ENCODE measurements at places on chromosomes 3 and 15.

GRCh38 chr15:32651229-32651837, 9.8 kb downstream of the SCG5 start:
- DNase-seq, result peak; percentile 78

GRCh38 chr3:32256206-32256605, 17.7 kb downstream of the CMTM8 start:
- no peak for DNase-seq

- DNase-seq, result no peak
Observed at GRCh38 chr15:44620081-44620480, 43.4 kb downstream of the SPG11 start.

DNA sequence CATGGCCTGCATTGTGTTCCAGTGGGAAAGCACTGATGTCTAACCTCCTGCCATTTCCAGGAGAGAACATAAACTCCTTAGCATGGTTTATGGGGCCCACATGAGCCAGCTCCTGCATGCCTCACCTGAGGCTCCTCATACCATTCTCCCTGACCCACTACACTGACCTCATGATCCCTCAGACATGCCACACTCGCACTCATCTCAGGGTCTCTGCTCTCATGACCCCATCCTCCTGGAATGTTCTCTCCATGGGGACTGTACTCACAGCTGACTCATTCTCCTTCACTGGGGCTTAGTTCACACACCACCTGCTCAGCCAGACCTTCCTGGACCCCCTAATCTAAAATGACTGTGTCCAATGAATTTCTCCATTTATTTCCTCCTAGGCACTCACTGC, 4.0 kb upstream of the LMCD1 start:
- DNase-seq, result no peak

GRCh38 chr3:57110214-57110613, 49.8 kb downstream of the SPATA12 start:
- no peak for DNase-seq

DNA sequence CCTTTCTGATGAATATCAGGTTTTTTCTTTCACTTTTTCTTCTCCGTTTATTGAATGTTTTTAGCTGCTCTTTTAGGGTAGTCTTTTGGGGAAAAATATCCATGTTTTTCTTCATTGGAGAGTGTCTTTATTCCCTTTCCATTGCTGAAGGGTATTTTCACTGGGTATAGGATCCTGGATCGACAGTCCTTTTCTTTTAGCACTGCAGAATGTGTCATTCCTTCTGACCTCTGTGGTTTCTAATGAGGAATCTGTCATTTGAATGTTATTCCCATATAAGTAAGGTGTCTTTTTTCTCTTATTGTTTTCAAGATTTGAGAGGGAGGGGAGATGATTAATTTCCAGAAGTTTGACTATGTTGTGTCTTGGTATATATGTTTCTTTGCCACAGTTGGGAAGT, 96.8 kb downstream of the BBX start:
- DNase-seq, result no peak

- peak; percentile 95 for DNase-seq
Observed at GRCh38 chr15:50137330-50137761, 18.3 kb upstream of the ATP8B4 start.

DNA sequence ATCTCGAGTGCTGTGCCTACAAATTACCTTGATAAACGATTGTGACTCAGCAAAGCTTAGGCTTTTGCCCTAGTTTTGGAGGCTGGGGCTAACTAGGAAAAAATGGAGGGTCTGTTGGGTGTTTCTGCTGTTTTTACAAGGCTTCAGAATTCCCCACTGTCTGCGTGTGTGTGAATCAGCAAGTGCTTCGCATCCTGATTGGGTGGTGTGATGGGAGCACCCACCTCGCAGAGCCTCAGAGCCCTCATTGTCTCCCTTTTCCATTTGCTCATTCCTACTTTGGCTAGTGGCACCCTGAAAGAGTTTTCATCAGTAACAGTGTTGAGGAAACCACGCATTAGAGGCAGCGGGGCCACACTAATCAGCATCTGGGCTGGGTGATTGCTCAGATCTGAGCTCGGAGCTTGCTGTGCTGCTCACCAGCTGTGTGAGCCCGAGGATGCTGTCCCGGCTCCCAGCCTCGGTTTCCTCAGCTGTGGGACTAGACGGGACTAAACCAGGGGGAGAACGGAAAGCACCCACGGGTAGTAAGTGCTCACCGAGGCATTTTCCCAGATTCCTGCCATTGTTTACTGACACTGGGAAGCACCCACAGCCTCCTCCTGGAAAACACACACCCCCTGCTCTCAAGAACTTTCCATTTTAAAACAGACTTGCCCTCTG, 40.6 kb downstream of the GOLGA8S start:
- no peak for DNase-seq

DNA sequence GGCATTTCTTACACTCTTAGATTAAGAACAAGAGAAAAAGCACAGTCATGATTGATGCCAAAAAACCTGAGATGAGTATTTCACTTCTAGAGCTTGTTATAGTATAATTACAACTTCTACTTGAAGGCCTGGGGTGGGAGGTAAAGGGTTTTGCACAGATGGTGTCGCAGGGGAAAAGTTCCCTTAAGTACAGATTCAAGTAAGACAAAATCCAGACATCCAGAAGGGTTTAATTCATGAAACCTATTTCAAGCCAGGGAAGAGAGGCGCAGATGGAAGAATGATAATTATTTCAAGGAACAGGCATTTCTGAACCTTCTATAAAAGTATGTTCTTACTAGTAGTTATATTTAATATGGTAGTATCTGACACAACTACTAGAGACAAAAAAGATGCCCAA, 70.6 kb downstream of the TM4SF4 start:
- no peak for DNase-seq

GRCh38 chr3:7813365-7813764, 688.3 kb upstream of the LMCD1 start:
- no peak for DNase-seq

- no peak for DNase-seq
Observed at GRCh38 chr15:63908281-63908680, 74.5 kb upstream of the HERC1 start.

DNA sequence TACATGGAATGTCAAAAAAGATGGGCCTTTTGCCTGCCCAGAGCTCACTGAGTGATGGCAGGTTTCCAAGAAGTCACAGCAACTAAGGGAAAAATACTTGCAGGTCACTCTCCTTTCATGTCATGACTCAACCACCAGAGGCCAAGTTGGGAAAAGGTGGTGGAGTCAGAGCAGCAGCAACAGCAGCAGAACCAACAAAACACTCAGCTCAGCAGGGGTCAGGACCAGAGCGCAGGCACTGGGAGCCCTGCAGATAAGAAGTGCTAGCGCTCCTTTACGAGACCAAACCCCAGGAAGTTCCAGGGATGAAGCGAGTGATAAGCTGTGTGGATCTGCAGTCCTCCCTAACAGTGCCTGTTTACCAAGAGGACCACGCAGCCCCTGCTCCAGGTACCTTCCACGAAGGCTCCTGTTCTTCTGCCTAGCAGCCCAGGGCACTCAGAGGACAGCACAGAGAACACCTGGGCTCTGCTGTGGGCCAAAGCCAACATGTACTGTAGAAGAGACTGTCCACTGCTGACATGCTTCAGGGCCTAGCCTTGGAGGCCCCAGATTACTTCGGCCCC, 26.0 kb downstream of the POC1A start:
- peak; percentile 26 for DNase-seq

Data from fibroblast of skin of abdomen (primary cell).